Brain (organoid and tissue), 16 donors: ENCODE measurements at places on chromosomes 4 and X. TPM values are rescaled to one million over a fixed set of nuclear protein-coding genes. Genes with fewer than 3 reads are reported as not detected.

DNA sequence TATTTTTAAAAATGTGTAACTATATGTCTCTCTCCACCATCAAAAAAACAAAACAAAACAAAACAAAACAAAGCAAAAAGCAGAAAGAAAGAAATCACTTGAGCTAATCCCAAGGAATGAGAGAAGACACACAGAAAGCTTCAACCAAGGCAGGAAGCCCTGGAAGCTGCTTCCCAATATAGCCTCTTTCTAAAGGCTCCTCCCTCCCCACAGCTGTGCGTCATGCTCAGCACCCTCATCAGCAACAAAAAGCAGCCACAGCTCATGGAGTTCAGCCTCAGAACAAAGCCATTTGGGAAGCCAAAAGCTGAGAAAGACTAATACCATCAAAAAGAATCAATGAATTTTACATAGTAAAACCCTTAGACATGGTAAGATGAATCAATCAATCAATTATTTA lies 501.6 kb upstream of the SMIM31 start:
- DNase-seq = peak; percentile 68

DNA sequence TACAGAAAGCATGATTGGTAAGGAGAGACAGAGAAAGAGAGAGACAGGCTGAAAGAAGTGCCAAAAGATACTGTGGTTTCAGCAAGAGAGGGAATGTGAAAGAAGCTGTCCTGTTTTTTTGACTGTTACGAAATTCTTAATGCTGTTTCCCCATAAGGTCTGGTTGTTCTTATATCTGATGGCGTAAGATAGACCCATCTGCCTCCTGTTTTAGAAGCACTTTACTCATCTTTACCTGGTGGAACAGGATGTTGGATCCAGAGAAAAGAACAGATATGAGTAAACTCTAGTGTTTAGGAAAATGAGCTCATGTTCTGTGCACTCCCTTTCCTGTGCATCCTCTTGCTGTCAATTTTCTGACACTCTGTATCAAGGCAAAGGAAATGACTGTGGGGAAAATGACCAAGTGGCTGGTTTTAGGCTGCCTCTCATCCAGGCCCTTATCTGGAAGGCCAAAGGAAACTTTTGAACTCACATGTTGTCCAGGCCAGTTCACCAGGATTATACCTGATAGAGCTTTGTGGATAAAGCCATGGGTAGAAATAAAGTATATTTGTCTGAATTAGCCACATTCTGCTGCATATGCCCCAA lies 311.7 kb upstream of the HTR2C start:
- DNase-seq = no peak

- no peak for DNase-seq
These were observed 941 bp downstream of the CCKAR start for GRCh38 chr4:26489101-26489985.

DNA sequence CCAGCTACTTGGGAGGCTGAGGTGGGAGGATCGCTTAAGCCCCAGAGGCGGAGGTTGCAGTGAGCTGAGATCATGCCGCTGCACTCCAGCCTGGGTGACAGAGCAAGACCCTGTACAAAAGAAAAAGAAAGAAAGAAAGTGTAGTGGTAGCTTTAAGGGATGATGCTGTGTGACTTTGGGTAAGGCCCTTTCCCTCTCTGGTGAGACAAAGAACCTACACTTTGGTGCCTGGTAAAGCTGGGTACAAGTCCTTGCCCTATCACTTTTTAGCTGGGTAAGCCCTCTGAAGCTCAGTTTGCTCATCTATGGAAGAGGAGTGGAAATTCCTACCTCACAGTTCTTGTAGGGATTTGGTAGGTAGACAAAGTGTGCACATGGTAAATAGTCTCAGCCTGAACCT lies 1.7 kb upstream of the IQSEC2 start:
- no peak for DNase-seq

DNA sequence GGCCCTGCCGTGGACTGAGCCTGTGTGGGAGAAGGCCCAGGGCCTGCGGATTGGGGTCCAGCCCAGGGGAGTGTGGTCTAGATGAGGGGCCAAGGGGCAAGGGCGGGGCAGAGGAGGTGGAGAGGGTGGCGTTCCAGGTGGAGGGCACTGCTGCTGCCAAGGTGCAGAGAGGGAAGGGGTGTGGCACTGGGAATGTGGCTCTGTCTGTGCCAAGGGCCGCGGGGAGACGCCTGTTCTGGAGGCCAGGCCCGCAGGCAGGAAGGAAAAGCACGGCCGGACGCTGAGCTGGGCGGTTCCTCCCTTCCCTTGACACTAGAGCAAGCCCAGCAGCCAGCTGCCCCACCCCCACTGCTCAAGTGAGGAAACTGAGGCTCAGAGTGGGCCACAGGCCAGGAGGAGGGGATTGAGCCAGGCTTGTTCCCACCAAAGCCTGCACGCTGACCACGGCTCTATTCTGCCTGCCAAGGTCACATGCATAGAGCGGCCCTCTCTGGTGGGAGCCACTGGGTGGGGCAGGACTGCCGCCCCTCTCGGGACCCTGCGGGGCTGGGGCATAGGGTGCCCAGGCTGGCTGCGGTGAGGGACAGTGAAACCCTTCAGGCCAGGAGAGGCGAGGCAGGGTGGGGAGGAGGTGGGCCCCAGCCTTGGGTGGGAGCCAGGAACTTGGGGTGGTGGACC lies 13.0 kb downstream of the SH3BP2 start:
- no peak for DNase-seq

DNA sequence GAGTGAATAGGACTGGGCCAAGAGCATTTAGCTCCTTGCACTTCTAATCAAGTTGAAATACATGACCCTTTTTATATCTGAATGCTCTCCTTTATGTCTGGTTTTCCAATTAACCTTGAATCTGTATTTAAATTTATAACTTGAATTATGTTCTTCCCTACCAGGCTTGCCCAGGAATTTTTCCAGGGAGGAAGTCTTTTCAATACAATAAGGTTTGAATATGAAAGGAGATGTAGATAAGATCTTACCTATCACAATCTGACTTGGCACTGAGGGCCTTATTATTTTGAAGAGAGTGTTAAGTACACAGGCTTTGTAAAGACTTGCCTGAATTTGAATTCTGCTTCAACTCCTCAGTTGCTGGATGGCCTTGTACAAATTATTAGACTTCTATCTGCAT lies 555.7 kb downstream of the PCDH7 start:
- DNase-seq = no peak

DNA sequence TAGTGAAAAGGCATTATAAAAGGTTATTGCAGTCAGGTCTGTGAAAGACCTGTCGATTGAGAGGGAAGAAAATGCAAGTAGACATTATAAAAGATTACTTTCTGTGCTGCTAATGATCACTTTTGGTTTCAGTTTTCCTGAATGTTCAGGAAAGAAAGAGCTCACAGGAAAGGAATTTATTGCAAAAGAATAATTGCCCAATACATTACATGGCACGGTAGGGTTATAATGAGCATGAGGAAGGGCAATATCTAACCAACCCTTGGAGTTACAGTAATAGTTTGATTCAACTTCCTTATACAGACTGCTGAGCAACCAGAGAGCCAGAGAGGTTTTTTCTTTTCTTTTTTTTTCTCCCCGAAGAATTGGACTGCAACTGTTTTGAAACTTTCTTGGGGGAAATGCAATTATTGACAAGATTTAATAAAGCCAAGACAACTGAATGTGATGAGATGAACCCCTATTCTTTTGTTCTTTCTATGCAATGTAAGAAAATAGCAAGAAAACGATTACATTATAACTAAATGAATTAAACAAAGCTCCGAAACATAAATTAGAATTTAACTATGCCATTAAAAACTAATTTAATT lies 247.0 kb downstream of the C4orf33 start:
- DNase-seq = no peak

DNA sequence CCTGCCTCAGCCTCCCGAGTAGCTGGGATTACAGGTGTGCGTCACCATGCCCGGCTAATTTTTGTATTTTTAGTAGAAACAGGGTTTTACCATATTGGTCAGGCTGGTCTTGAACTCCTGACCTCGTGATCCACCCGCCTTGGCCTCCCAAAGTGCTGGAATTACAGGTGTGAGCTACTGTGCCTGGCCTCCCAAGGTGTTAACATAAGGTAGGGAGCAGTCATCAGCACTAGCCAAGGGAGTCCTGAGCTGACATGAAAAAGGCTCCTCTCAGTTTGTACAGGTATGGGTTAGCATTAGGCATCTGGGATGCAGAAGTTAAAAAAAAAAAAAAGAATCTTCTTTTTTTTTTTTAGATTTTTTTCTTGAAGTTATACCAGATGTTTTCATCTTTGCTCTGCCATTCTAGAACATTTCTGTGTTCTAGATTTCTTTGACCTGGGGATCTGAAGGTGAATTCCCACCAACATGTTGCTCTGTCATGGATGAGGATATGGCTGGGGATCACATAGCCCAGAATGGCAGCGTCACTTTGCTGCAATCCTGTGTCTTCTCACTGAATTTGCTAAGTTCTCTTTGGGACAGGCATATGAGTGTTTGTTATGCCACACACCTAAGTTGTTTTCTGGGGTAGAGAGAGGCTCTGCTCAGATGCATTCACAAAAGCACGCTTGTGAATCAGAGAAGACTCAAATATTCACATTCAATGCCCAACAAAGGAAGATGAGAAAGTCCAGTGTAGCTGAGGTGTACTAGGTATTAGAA lies 24.4 kb upstream of the PLA2G12A start:
- no peak for DNase-seq

- no peak for DNase-seq
These were observed 200.6 kb upstream of the SFRP2 start for GRCh38 chr4:153989505-153989904.

- peak; percentile 13 for DNase-seq
These were observed 1.6 kb downstream of the MID2 start for GRCh38 chrX:107827030-107827831.

GRCh38 chr4:89039730-89040338 lies 17.2 kb downstream of the FAM13A start:
- DNase-seq = no peak

- DNase-seq = no peak
These were observed 35.0 kb upstream of the GYG2 start for GRCh38 chrX:2793752-2794151.

DNA sequence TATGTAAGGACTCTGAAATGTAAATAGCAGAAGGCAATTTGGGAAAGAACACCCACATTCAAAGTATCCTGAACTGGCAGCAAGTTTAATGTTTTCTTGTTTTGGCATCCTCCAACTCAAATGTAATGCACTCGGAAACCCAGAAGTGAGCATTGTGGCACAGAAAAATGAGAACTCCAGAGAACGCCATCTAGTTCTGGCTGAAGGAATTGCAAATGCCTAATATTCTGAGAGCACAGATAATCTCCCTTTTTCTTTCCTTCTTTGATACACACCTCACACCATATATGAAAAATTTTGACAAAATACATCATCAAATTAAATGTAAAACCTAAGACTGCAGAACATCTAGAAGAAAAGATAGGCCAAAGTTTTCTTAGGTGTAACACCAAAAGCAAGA lies 52.1 kb downstream of the PWWP3B start:
- DNase-seq = no peak

DNA sequence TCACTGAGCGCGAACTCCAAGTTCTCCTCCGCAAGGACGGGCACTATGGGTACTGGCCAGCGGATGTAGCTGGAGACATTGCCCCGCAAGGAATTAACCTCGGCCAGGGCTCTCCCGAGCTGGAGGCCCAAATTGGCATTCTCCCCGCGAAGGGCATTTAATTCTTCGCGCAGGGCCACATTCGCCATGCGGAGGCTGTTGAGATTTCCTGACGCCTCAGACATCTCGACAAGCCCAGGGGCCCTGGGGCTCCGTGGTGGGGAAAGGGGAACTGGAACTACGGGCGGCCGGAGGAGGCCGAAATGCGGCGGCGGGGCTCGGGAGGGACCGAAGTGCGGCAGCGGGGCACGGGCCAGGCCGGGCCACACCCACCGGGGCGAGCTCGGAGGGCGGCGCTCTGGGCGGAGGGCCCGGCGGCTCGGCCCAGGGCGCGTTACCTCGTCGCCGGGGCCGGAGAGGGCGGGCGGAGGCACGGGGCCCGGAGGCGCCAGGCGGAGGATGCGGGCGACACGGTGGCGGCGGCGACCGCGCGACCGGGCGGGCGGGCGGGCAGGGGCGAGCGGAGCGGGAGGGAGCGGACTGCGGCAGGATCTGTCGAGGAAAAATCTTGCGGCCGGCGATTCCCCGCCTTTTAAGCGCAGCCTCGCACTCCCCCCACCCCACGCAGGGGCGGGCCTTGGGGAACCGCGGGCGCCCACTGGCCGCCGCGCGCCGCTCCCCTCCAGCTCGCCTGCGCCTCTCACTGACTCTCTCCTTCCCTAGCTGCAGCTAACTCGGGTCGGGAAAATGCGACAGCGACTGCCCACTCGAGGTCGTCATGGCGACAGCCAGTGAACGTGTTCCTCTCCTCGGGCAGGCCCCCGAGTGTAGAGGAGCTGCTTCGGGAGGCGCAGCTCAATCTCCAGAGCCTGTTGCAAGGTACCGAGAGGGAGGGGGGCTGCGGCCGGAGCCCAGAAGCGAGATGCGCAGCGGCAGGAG lies at the start of gene RTL5:
RTL5 (minus strand) TSS at position 599 of the 978 bp plus-strand sequence.
- DNase-seq = peak; percentile 94

DNA sequence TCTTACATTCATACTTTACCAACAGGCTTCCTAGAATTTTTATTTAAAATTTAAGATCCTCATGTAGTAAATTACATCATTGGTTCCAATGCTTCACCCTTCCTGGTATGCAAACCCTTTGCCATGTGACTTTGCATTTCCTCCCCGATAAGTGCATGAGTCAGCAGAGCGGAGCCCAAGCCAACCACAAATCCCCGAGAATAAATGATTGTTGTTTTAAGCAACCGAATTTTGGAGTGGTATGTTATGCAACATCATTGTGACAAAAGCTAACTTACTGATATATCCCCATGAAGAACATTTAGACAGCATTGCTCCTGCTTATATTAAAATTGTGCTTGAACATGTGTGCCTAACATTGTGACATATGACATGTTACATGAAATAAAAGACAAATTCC lies 199.4 kb upstream of the DDX53 start:
- no peak for DNase-seq

DNA sequence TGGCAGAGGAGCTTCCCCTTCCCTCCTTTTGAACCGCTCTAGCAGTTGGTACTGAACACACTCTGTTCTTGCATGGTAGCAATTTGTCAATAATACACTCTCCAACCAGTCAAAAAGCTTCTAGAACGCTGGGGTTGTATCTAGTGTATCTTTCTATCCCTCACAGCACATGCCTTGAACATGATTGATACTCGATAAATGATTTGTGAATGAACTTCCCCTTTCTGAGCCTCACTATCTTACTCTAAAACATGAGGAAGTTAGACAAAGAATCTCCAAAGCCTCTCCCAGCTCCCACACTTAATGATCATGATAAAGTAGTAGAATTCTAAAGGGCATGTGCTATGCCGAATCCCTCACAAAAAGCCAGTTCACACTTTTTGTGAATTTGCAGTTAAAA lies 64.4 kb downstream of the DLG3 start:
- no peak for DNase-seq

- no peak for DNase-seq
These were observed 180.9 kb downstream of the UNC5C start for GRCh38 chr4:95367824-95368223.

- DNase-seq = no peak
These were observed 133.3 kb downstream of the COL25A1 start for GRCh38 chr4:109169170-109169569.

Gene F11
- polyA plus RNA-seq = not detected

Gene IL1RAPL2
- not detected for polyA plus RNA-seq

Gene PASD1
- not detected for polyA plus RNA-seq

Gene BMX
- polyA plus RNA-seq = 0.29 TPM
